AG10803 (cell line): ENCODE measurements at places on chromosomes 4 and X.

DNA sequence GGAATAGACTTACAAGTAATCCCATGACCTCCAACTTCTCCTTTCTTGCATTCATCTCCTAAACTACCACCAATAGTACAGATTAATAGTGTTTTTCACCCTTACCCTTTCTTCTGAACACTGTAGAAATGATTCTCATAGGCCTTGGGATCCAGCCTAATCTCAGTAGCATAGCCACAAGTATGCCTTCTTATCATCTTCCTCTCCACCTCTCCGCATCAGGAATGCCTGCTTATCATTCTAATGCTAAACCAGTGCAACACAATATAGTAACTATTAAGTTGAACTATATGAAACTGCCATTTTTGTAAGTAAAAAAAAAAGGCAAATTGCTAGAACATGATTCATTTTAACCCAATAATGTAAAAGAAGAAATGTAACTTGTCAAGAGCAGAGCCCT lies 79.5 kb upstream of the IL2 start:
- DNase-seq: no peak

DNA sequence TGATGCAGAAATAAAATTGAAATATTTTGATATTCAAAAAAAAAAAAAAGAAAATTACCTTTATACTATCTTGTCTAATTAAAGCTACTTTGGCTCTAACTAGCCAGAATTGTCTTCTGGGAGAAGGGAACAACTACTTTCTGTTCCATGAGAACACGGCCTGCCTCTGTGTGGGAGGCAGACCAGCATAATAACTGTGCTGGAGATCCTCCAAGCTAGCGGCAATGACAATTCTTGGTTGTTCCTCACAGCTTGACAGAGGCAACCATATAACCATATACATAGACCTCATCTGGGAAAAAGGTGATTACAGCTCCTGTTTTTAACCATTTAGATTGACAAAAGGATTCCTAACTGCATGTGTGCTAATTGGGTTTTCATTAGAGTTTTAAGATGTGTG lies 95.7 kb downstream of the RBMX2 start:
- DNase-seq: no peak

GRCh38 chr4:61772126-61772525 lies 572.0 kb downstream of the ADGRL3 start:
- DNase-seq: no peak

DNA sequence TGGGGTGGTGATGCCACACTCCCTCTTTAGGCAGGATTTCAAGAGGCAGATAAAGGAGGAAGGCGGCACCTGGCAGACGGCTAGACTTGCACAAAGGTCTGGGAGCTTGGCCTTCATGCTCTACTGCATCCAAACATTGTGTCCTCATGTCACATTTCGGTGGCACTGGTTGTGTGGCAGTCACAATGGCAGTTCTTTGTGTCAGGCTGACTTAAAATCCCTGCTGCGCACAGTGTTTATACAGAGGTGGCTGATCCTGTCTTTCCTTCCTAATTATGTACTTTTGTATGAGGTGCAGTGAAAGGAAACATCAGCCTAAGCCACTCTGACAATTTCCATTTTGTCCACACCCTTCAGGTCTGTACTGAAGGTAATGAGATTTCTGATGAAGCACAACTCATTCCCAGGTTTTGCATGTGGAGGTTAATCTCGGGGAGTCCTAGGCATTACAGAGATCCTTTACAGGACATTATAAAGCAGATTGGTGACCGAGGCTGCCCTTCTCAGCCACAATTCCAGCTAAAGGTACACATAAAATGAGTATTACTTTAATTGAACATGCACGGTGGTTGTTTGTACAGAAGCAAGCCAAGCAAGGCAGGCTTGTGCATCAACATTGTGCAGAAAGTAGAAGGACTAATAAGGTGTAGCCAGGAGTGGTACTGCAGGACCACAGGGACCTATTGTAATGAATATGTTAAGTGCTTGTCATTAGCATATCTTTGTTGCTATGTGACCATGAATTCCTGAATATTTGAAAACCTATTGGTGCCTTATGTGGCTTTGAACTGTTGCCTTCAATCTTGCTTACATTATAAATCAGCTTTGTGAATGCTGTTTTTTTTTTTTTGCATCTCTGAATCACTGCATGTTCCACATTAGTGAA lies 147.6 kb downstream of the STK32B start:
- no peak for DNase-seq

- DNase-seq: no peak
Observed at GRCh38 chr4:145880355-145880960, 58.2 kb downstream of the ZNF827 start.

- no peak for DNase-seq
Observed at GRCh38 chrX:72045552-72046277, 86.0 kb downstream of the RTL5 start.

GRCh38 chr4:82861529-82861928 lies 29.4 kb downstream of the SEC31A start:
- no peak for DNase-seq
